ENCODE measurements at places on chromosomes 2 and 18. TPM values are rescaled to one million over a fixed set of nuclear protein-coding genes. Genes with fewer than 3 reads are reported as not detected.

CLEC4F gene
- total RNA-seq, result not detected

DNA sequence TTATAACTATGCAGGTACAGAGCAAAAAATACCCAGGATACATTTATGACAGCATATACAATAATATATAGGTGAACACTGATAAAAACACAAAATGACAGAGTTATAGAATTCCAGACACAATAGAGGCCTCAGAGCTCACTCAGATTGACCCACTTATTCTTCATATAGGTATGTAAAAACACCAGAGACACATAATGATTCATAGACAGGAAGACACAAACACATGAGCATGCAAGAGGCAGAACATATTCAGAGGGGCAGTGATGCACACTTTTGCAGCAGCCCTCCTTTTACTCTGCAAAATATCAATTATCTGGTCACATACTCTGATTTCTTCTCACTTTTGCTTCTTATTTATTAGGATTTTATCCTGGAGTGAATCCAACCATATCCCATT lies 633.3 kb upstream of the ACVR2A start:
- no peaks in the 10 kb centered on the region for H3K27me3 ChIP-seq
- no peaks in the 10 kb centered on the region for H3K4me1 ChIP-seq
- no peak for DNase-seq
- H3K4me3 ChIP-seq, result no peak overlapping the region

DNA sequence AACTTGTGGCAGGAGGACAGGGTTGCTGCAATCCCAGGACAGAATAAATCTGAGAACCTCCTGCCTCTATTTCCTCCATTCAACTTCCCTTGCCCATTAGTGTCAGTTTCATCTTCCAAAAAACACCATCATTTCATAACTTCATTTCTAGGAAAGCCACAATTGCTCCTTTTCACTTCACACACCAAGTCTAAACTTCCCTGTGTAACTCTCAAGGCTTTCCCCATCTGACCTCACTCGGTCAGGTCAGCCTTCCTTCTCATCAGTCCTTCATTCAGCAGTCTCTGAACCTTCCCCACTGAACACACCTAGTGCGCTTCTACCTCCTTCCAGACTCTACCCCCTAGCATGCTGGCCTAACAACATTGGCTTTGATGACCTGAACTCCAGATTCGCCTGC lies 35.8 kb downstream of the TCF7L1 start:
- peaks cover 7% of the 10 kb centered on the region for H3K36me3 ChIP-seq
- no peak for DNase-seq
- H3K4me3 ChIP-seq, result no peak overlapping the region
- H3K4me1 ChIP-seq, result peaks cover 6% of the 10 kb centered on the region

ZAP70 gene
- 0.22 TPM for total RNA-seq

DNA sequence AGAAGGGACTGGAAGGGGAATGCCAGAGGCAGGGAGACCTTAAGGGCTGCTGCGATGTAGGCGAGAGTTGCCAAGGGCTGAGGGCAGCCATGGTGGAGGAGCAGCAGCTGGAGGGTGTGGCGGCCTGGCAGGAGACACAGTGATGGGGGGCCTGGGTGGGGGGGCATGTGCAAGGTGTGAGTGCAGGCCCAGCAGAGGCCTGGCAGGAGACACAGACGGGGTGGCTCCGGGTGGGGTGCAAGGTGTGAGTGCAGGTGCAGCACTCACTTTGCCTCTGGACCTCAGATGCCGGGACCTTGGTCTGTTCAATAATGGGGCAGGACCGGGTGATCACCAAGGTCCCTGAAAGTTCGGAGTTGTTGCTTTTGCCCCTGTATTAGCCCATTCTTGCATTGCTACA lies 76.2 kb upstream of the ODC1 start:
- no peak overlapping the region for H3K4me3 ChIP-seq
- H3K4me1 ChIP-seq, result no peaks in the 10 kb centered on the region
- no peak overlapping the region for H3K27ac ChIP-seq
- H3K36me3 ChIP-seq, result no peaks in the 10 kb centered on the region

DNA sequence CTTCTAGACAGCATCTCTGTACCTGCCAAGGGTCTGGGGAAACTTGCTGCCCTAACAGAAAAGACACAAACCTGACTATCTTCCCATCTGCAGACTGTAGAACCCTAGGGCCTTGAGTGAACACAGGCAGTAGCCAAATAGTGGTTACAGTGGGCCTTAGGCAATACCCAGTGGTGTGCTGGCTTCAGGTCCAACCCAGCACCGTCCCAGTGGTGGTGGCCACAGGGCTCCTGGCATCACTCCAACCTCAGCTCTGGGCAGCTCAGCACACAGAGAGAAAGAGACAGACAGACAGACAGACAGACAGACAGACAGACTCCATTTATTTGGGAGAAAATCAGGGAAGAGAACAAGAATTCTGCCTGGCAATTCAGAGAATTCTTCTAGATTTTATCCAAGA lies 29.3 kb upstream of the UPP2 start:
- H3K27me3 ChIP-seq, result no peaks in the 10 kb centered on the region
- no peaks in the 10 kb centered on the region for H3K36me3 ChIP-seq
- no peaks in the 10 kb centered on the region for H3K4me1 ChIP-seq

TDRD15 gene
- total RNA-seq, result not detected

RBM44 gene
- total RNA-seq, result 0.22 TPM

DNA sequence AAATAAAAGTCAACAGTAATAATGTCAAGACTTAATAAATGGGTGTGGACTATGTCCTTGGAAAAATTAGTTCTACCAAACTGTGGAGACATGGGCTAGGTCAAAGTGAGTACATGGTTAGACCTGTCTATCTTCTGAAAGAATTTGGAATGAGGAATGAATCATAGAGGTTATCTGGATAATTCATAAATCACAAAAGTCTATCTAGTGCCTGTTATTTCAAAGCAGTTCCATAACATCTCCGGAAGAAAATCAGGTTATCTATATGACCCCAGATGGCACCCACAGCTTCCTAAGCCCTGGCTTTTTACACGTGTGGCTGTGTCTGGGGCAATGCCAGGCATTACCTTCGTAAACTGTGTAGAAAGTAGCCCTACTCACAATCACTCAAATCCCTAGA lies 272.0 kb downstream of the ETAA1 start:
- H3K4me3 ChIP-seq, result no peak overlapping the region
- no peak overlapping the region for H3K27ac ChIP-seq
- DNase-seq, result no peak
- H3K4me1 ChIP-seq, result no peaks in the 10 kb centered on the region

GRCh38 chr2:209380293-209380692 lies 43.6 kb upstream of the MAP2 start:
- no peak overlapping the region for H3K27ac ChIP-seq
- no peak overlapping the region for H3K4me3 ChIP-seq
- no peaks in the 10 kb centered on the region for H3K4me1 ChIP-seq
- no peaks in the 10 kb centered on the region for H3K27me3 ChIP-seq
- H3K36me3 ChIP-seq, result 0 out of 3 replicates have a peak, but pooled peaks cover 2% of the 10 kb centered on the region

DNA sequence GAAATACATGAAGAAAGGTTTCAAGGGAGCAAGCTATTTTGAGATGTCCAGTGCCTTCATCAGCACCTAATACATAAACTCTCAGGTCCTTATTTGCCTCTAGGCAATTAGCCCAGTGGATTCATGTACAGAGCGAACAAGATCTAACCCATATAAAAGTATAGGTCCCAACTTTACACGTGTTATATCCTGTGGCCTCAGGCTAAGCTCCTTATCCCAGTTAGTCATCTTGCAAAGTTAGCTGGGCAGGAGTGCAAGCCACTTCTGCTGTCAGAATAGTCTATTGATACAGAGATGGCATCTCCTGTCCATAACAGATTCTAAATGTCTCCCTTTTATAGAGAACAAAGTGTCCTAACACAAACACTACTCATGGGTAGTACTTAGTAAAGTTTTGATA lies 203.9 kb upstream of the PIK3C3 start:
- no peak for DNase-seq
- H3K27ac ChIP-seq, result no peak overlapping the region
- H3K4me3 ChIP-seq, result no peak overlapping the region
- no peaks in the 10 kb centered on the region for H3K27me3 ChIP-seq
- no peaks in the 10 kb centered on the region for H3K4me1 ChIP-seq

FBXO41 gene
- total RNA-seq, result 15.4 TPM

GRCh38 chr2:34447097-34447496 lies 848.0 kb upstream of the FAM98A start:
- no peaks in the 10 kb centered on the region for H3K27me3 ChIP-seq
- H3K36me3 ChIP-seq, result peaks cover 58% of the 10 kb centered on the region
- DNase-seq, result peak; percentile 33
- H3K4me3 ChIP-seq, result no peak overlapping the region
- H3K4me1 ChIP-seq, result peaks cover 3% of the 10 kb centered on the region
- H3K27ac ChIP-seq, result peak overlapping the region; percentile 93

GRCh38 chr2:80489717-80490116 lies 185.2 kb upstream of the LRRTM1 start:
- H3K4me1 ChIP-seq, result no peaks in the 10 kb centered on the region
- no peak overlapping the region for H3K4me3 ChIP-seq
- no peak overlapping the region for H3K27ac ChIP-seq

GRCh38 chr2:200786423-200786822 lies 25.3 kb upstream of the BZW1 start:
- no peak for DNase-seq
- no peak overlapping the region for H3K4me3 ChIP-seq
- H3K27me3 ChIP-seq, result no peaks in the 10 kb centered on the region
- no peak overlapping the region for H3K27ac ChIP-seq

- H3K4me3 ChIP-seq, result no peak overlapping the region
- no peak overlapping the region for H3K27ac ChIP-seq
- peaks cover 7% of the 10 kb centered on the region for H3K36me3 ChIP-seq
- H3K4me1 ChIP-seq, result no peaks in the 10 kb centered on the region
Measured at GRCh38 chr2:61978522-61978921, 73.0 kb downstream of the COMMD1 start.

DNA sequence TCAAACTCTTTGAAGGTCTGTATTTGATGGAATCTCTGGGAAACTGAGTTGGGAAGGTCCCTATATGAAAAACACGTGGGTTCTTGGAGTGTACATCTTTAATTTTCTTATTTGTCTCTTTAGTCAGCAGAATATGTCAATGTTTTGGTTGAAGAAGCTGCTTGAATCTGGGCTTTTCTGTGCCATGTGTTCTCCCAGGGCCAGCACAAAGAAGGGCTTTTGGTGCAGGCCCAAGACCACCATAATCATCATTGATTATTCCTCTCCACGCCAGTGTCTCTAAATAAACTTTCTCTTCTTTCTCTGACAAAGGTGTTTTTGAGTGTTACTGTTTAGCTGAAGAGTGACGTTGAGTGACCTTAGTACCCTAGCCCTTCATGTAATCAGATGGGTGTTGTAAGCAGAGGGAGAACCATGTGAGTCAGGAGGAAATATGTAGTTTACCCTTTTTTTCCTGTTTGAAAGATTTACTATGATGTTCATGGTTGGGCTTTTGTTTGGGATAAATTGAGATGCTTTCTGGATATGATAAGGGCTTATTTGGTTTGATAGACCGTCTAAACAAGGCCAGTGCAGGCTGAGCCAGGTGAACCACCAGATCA lies 11.6 kb upstream of the TNP1 start:
- no peak overlapping the region for H3K4me3 ChIP-seq
- H3K4me1 ChIP-seq, result no peaks in the 10 kb centered on the region
- no peak for DNase-seq
